ENCODE measurements at places on chromosomes 2 and 18.

DNA sequence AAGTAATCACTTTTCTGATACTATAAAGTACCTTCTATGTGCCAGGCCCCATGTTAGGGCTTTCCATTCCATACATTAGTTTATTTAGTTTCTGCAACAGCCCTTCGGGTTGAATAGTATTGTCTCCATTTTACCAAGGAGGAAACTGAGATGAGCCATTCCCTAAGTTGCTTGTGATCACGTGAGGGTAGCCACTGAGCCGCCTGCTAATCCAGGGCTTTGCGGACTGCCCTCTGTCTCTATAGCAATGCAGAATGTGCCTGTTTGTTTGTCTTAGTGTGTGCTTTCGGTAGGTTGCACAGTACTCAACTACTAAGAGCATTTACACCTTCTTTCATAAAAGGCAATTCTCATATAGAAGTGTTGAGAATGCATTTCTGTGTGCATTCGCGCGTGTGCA lies 5.0 kb downstream of the EMILIN2 start:
- no peak for DNase-seq

- peak; percentile 76 for DNase-seq
These were observed 3.1 kb downstream of the PAIP2B start for GRCh38 chr2:71223767-71224333.

- no peak for DNase-seq
These were observed 175.7 kb upstream of the TANK start for GRCh38 chr2:160984426-160985077.

- no peak for DNase-seq
These were observed 272.5 kb downstream of the GALR1 start for GRCh38 chr18:77522051-77522675.

- no peak for DNase-seq
These were observed 185.0 kb downstream of the TMEM18 start for GRCh38 chr2:492178-492577.

DNA sequence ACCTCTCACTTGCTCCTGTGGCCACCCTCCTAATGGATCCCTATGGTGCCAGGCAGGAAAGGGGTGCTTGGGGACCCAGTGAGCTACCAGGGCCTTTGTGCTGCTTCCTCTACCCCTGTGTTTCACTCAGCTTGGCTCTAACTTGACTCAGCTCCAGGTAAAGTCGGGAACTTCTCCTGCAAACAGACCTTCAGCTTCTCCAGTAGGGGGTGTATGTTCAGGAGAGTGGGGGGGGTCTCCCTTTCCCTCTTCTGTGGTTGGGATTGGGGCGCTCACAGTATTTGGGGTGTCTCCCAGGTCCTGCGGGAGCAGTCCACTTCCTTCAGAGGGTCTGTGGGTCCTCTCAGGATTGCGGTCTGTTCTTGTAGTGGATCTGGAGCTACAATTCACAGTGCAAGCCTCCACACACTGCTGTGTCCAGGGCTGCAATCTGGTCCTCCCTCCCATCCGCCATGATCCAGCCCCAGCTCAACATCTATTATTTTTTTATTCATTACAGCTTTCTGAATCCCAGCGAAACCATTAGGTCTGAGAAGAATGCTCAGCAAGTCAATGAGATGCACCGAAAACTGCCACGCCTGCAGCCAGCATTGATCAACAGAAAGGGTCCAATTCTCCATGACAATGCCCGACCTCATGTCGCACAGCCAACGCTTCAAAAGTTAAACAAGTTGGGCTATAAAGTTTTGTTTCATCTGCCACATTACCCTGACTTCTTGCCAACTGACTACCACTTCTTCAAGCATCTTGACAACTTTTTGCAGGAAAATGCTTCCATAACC lies 26.4 kb upstream of the SAP130 start:
- no peak for DNase-seq

DNA sequence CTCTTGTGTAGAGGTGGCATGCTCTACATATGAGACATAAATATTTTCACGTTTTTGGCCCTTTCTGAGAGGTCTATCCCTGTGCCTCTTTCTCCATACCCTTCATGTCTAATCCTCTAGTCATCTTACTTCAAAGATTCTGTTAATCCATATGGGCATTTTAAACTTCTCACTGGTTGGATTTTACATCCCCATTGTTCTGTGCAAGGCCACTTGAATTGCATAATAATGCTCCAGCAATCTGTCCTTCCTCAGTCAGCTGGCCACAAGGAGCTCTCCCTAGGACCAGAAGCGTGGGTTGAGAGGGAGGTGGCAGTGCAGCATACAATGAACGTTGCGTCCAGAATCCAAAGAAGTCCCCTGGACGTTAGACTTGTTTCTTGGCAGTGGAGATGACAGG lies 58.2 kb downstream of the TDRD15 start:
- DNase-seq, result no peak

DNA sequence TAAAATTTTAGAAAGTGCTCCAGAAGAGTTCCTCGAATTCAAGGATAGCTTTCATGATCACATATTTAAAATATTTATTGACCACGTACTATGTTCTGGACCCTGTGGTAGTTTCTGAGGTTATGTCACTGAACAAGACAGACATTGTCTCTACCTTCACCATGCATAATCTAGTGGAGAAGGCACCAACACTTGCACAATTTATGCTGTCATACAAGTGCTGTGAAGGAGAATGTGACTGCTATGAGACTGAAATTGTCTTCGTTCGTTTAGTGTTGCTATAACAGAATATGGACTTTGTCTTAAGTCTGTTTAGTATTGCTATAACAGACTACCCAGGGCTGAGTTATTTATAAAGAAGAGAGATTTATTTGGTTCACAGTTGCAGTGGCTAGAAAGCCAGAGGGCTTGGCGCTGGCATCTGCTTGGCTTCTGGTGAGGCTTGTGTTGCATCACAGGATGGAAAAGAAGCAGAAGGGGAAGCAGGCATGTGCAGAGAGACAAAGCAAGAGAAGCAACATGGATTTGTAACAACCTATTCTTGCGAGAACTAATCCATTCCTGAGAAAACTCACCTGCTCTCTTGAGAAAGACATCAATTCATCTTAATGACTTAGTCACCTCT lies 50.0 kb upstream of the RFX8 start:
- DNase-seq, result peak; percentile 40

- DNase-seq, result peak; percentile 33
These were observed 6.3 kb upstream of the ADGRF3 start for GRCh38 chr2:26352892-26353291.
